ENCODE measurements at places on chromosomes 11 and 22.

DNA sequence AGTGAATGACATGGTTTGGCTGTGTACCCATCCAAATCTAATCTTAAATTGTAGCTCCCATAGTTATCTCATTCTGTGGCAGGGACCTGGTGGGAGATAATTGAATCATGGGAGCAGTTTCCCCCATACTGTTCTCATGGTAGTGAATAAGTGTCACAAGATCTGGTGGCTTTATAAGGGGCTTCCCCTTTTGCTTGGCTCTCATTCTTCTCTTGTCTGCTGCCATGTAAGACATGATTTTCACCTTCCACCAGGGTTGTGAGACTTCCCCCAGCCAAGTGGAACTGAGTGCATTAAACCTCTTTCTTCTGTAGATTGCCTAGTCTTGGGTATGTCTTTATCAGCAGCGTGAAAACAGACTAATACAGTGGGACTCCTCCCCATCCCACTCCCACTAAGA lies 11.1 kb downstream of the OR5A2 start:
- no peak for DNase-seq

- peak; percentile 55 for DNase-seq
These were observed 9.3 kb downstream of the CD82 start for GRCh38 chr11:44574610-44575287.

GRCh38 chr11:111448831-111449557 lies 63.2 kb downstream of the BTG4 start:
- no peak for DNase-seq

- no peak for DNase-seq
These were observed 43.8 kb upstream of the RTL6 start for GRCh38 chr22:44541671-44542319.

- DNase-seq: no peak
These were observed 32.8 kb downstream of the OSBPL5 start for GRCh38 chr11:3132271-3132781.

GRCh38 chr11:111393096-111393495 lies 14.0 kb upstream of the POU2AF1 start:
- no peak for DNase-seq

- no peak for DNase-seq
These were observed 41.4 kb upstream of the CREB3L1 start for GRCh38 chr11:46235777-46236688.

DNA sequence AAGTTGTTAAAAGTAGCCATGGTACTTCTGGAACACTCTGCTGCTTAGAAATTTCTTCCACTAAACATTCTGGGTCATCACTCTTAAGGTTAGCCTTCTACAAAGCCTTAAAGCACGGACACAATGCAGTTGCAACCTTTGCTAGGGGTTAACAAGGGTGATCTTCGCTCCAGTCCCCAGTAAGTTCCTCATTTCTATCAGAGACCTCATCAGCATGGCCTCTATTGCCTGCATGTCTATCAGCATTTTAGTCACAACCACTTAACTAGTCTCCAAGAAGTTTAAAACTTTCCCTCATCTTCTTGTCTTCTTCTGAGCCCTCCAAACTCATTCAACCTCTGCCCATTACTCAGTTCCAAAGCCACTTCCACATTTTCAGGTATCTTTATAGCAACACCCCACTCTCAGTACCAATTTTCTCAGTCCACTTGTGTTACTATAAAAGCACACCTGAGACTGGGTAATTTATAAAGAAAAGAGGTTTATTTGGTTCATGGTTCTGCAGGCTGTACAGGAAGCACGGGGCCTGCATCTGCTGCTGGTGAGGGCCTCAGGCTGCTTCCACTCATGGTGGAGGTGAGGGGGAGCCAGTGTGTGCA lies 48.7 kb upstream of the TH start:
- no peak for DNase-seq

- DNase-seq: no peak
These were observed 9.5 kb downstream of the VPS37C start for GRCh38 chr11:61151545-61152252.

DNA sequence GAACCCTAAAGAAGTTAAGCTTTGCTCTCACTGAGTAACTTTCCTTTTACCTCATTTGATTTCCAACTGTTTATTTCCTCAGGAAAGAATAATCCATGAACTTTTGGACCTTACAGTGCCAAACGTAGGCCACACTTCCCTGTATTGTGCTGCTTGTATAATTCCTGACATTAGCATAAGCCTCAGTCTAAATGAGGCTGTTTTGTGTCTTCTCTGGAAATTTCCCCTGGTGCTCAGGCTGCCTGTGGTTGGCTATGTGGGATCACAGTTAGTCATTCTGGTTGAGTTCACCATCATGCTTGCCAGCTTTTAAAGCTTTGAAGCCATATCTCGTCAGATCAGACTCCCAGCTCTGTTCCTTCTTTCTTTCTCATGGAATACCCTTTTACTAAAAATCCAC lies 107.0 kb downstream of the FAM76B start:
- peak; percentile 46 for DNase-seq

Measured in stimulated activated naive CD8-positive, alpha-beta T cell treated with anti-CD3 and anti-CD28 coated beads, Interleukin-15, Interleukin-2, amounts not matched to agents 100 U/mL and 50 U/mL, for 24 hours (primary cell).